ENCODE measurements at places on chromosomes 1 and 21.
A peak's percentile ranks its signal among the peaks of the same experiment; 100 is the strongest.

GRCh38 chr1:80218112-80218511, 1211.6 kb upstream of the ADGRL4 start:
- peak; percentile 2 for DNase-seq

DNA sequence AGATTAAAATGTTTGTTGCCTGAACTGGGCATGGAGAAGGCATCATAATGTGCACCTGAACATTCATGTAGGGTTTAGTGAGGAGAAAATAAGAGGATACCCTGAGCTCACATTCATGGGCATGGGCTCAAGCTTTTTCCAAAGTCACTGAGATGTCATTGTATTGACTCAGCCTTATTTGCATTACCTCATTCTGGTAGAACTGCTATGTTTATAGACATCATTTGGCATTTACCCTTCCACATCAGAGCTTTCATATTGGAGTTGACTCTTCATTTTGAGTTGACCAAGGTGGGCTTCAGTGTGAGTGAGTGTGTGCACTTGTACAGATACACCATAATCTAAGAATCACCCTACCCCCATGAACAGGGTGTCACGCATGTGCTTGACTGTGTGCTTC, 143.2 kb downstream of the PBX1 start:
- no peak for DNase-seq

DNA sequence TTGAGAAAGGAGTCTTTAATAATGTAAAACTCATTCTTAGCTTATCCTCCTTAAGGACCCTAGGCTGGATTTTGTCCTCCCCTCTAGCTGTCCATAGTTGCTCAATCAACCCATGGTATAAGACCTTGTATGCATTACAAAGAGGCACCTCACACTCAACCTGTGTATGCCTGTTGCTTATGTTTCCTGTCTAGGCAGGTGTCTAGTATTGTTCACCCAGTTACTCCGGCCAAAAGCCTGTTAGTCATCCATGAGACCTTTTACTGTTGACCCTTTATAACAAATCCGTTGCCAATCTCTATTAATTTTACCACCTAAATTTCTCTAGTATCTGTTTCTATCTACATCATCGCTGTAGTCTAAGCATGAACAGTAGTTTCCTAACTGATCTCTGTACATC, 3.7 kb downstream of the LYPLAL1 start:
- no peak for DNase-seq

- no peak for DNase-seq
These were observed 284.1 kb downstream of the BACH1 start for GRCh38 chr21:29582855-29583254.

DNA sequence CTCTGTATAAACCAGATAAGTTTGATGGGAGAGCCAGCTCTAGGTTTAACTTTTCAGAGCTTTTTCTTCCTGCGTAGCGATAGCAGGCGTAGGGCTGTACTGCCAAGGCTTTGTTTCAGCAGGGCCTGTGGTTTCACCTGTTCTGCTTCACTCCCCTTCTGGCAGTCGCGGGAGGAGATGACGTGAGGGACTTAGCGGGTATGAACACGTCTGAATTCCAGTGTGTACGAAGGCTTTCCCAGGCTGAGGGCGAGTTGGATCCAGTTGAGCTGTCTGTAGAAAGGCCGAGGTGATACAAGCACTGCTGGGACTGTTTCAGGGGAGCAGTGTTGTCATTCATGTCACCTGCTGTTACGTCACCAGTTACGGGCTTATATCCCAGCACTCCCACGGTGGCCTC, 21.2 kb downstream of the PEX14 start:
- no peak for DNase-seq

DNA sequence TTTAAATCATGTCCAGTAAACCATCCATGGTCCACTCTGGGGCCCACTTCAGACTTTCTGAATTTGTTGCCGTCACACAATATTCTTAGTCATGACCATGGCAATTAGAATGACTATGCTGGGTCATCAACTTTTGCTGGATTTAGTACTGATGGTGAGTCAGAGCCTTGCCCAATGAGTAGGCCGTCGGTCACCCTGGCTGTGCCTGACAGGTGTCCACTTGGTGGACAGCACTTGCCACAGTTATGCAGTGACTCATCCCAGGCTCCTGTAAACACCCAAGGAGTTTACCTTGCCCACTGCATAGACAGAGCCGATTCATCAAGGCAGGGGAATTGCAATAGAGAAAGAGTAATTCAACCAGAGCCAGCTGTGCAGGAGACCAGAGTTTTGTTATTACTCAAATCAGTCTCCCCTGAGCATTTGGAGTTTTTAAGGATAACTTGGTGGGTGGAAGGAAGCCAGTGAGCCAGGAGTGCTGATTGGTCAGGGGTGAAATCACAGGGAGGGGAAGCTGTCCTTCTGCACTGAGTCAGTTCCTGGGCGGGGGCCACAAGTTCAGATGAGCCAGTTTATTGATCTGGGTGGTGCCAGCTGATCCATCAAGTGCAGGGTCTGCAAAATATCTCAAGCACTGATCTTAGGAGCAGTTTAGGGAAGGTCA, 333.8 kb downstream of the PTPRU start:
- DNase-seq: no peak

GRCh38 chr1:172766462-172766861, 107.6 kb downstream of the FASLG start:
- DNase-seq: no peak

DNA sequence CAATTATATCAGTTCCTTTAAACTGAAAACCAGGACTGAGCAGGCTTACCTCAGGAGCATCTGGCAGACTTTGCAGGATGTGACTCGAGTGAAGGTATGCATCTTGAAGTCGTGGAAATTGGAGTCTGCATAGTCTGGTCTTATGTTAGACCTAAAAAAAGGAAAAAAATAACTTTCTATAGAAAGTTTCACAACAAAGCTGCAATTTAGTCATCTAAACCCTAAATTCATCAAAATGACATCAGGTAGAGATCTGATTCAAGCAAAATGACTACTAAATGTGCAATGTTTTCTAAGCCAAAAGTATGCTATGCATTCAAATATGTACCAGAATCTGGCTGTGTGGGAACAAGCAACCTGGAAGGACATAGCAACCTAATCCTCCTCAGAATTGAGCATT, 260.1 kb downstream of the VAV3 start:
- DNase-seq: no peak

- no peak for DNase-seq
These were observed 30.4 kb downstream of the PLXNA2 start for GRCh38 chr1:208213786-208214185.

- no peak for DNase-seq
These were observed 74.6 kb downstream of the RBM11 start for GRCh38 chr21:14290576-14290975.

DNA sequence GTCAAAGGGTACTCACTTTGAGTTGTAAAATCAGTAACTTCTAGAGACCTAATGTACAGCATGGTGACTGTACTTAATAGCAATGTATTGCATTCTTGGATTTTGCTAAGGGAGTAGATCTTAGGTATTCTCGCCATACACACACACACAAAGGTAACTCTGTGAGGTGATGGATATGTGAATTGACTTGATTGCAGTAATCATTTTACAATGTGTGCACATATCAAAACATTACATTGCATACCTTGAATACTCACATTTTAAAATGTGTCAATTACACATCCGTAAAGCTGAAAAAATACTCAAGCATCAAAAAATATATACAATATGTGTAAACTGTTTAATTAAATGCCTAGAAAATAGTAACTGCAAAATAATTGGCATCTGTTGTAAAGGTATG, 86.0 kb downstream of the SLC35F3 start:
- no peak for DNase-seq

GRCh38 chr1:220076861-220077762, 12.5 kb downstream of the BPNT1 start:
- peak; percentile 49 for DNase-seq

- no peak for DNase-seq
These were observed 1.8 kb upstream of the FCRL6 start for GRCh38 chr1:159800177-159800930.

- no peak for DNase-seq
These were observed 158.3 kb upstream of the CACNA1E start for GRCh38 chr1:181324797-181325616.

DNA sequence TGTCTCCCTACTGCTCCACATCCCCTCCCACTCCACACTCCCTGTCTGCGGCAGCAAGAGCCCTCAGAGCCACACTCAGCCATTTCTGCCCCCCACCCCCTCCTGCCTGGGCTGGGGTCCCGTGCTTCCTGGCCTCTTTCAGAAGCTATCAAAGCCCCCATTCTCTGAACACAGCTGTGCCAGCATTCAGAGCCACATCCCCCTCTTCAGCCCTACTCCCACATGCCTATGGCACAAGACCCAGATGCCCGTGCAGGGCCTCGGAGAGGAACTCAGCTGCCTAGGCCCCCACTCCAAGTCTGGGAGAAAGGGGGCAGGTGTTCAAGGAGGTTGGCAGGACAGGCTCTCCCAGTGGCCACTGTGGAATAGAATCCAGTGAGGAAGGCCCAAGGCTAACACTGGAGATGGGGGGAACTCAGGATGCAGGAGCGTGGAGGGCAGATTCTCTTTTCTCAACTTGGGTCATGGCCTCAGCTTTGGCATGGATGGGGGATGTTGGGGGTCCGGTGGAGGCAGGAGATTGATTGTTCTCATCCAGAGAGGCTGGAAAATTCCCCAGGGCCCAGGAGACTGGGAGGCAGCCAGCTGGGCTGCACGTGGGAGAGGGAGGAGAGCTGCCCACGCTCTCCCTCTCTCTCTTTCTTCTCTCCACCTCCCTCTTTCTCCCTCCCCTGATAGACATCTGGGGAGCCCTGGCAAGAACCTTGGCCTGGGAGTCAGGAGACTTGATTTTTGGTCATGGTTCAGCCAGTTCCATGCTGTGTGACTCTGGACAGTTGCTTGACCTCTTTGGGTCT, 3.5 kb upstream of the BCAN start:
- no peak for DNase-seq

DNA sequence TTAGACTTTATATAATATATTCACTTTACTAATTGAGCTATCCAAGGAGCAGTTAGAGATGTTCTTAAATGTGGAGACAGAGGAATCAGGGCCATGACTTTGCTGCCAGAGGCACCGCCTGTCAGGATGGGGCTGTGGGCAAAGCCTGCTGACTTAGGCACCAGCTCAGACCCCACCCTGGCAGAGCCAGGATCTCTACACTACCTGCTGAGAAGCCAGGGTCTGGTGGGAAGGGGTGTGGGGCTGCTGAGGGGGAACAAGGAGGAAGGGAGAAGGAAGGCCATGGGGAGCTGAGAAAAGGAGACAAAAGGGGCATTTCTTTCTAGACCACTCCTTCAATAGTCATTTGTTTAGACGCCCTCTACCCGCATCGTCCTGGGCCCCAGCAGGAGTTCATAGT, 104.8 kb downstream of the TMEM53 start:
- no peak for DNase-seq

DNA sequence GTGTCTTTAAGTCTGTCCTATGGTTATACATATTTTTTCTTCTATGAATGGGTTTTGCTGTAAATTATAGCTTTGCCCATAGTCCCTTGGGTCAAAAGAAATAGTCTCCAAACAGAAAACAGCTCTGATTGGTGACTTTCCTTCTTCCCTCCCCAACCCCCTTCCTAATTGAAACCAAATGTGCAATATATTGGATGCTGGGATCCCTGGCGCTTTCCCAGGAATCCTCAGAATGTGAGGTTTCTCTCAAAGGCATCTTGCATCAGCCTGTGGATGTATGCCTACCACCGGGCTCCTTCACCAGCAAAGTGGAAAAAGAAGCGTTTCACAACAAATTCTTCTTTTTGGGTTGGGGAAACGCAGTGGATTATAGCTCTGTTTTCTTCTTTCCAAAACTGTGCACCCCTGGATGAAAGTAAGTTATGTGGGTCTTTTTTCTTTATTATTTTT, at the start of gene DDR2:
Gene DDR2 (plus strand): TSS at position 248 of the 450 bp plus-strand sequence. CDS start 86,600 bp downstream, outside the sequence.
- DNase-seq: peak; percentile 53

- DNase-seq: no peak
These were observed 538.0 kb upstream of the CAMK1G start for GRCh38 chr1:209045331-209046057.

DNA sequence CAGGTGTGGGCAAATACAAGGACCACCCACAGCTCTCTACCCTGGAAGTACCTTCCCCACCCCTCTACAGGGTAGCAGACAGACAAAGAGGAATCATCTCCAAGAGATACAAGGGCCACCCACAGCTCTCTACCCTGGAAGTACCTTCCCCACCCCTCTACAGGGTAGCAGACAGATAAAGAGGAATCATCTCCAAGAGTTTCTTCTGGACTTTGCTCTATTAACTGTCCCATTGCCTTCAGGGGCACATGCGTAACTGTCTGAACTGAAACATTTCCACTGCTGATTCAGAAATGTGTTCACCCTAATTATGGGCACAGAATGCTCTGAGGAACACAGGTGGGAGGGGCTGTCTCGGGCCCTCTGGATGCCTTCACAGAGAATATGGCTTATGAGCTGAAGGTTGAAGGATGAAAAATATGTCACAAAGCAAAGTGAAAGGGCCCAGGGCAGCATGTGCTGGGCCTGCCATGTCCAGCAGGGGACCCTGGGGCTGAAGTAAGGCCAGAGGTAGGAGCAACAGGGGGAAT, 43.9 kb downstream of the ZNF281 start:
- no peak for DNase-seq
